ENCODE measurements at places on chromosomes 5 and 9.

- no peak for DNase-seq
These were observed 1216.3 kb upstream of the ACO1 start for GRCh38 chr9:31168161-31168560.

DNA sequence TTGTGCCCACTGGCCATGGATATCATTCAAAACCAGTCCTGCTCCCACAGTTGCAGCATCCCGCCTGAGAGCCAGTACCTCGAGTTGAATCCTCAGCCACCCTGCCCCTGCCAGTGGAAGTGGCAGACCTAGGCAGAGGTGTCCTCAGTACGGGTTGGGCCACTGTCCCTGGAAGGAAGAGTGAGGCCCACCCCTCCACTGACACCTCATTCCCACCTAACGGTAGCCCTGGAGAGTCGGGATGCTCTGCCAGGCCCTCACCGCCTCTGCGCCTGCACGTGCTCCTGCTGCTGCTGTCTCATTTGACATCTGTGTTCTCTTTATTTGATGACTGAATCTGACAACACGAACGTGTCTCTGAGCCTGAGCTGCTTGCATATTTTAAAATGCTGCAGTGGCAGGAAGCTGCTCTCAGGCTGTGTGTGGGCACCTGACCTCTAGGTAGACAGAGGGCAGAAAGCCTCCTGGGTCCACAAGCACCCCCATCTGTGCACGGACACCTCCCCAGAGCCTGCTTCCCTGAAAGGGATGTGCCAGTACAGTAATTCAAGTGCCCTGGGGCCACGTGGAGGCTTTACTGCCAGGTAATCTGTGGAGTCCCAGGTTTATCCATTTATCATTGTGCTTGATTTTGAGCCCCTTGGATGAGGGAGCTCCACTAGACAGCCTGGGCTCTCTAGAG is 194.7 kb downstream of the CACNA1B start:
- DNase-seq = no peak

DNA sequence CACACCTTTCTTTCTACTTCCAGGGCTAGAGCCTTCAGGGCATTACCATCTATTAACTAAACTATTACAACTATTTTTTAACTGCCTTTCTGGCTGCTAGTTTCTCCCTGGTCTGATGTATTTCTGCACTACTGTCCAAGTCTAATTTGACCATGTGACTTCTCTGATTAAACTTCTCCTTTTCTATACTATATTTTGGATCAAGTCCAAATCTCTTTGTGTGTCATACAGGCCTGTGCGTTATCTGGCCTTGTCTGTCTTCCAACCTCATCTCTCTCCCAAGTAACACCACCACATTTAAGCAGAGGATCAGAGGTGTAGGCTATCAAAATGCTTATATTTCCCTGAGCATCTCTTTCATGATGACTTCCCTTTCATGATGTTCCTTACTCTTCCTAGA is 47.2 kb upstream of the OR13F1 start:
- DNase-seq = no peak

GRCh38 chr5:115815006-115815692 is 1.3 kb downstream of the CDO1 start:
- peak; percentile 51 for DNase-seq

- peak; percentile 67 for DNase-seq
These were observed 177.3 kb downstream of the C9orf152 start for GRCh38 chr9:110030632-110031031.

GRCh38 chr9:114357911-114358328 is 28.3 kb downstream of the ORM2 start:
- no peak for DNase-seq

GRCh38 chr5:180135128-180135955 is 63.8 kb upstream of the RNF130 start:
- peak; percentile 81 for DNase-seq

- DNase-seq = no peak
These were observed 73.1 kb downstream of the STK10 start for GRCh38 chr5:172114875-172115422.

DNA sequence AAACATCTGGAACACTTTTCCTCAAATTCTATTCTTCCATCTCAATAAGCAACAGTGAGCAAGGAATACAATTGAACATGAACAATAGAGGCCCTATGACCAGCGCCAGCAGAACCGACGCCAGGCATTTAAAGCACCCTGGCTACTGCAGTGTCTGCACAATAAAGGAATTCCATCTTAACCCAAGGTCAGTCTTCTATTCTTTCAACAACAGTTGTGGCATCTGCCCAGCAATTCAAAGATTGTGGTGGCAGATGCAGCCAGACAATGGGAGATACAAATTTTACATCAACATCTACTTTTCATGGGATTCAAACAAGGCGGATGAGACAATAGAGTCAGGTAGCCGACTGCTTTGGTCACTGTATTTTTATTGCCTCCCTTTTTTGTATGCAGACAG is 65.9 kb downstream of the ELL2 start:
- DNase-seq = peak; percentile 74

- DNase-seq = no peak
These were observed 499.7 kb downstream of the SLCO4C1 start for GRCh38 chr5:101796427-101796826.

GRCh38 chr5:65068410-65068809 is 299.7 kb downstream of the CWC27 start:
- DNase-seq = no peak

GRCh38 chr9:84759300-84759750 is 89.8 kb downstream of the NTRK2 start:
- DNase-seq = no peak

- no peak for DNase-seq
These were observed 121.9 kb downstream of the PHF2 start for GRCh38 chr9:93698140-93698908.

GRCh38 chr5:37283214-37283820 is 34.1 kb upstream of the CPLANE1 start:
- DNase-seq = no peak

Data from astrocyte (in vitro differentiated cells and primary cell).